ENCODE measurements at places on chromosomes 5 and 9. TPM values are rescaled to one million over a fixed set of nuclear protein-coding genes. Genes with fewer than 3 reads are reported as not detected.

GRCh38 chr5:39780347-39780746 is 355.6 kb upstream of the DAB2 start:
- no peak for ATAC-seq

DNA sequence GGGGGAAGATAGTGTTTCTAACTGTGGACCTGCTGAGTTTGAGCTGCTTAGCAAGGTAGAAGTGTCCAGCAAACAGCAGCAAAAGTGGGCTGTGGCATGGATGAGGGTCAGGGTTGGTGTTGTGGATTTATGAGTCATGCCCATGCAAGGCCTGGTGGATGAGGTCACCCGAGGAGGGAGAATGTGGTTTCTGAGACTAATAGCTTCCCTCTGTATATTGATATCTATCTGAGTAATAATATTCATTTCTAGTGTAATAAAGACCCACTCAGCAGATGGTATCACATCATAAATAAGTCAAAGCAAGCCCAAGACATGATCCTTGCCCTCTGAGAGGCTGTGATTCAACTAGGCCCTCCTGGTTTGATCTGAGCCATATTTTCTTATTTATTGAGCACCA is 597.8 kb upstream of the CLINT1 start:
- ATAC-seq, result no peak

Gene PCDHGA3
- total RNA-seq, result 1.5 TPM

Gene LCN1
- total RNA-seq, result not detected

DNA sequence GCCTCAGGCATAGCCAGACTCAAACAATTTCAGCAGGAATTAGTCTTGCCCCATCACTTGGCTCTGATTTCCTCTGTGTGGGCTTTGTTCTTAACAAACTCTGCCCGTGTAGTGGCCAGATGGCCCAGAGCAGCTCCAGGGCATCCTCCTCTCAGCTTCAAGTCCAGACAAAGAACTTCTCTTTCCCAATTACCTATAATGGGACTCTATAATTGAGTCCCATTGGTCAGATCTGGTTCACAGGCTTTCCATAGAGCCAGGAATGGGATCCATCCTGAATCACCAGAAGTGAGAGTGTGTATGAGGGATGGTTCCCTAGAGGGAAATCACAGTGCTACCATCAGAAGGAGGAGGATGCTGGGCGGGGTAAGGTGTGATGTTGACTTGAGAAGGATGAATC is 515.8 kb downstream of the KIF4B start:
- no peak for ATAC-seq

- no peak for ATAC-seq
Measured at GRCh38 chr5:148416416-148416815, 32.7 kb downstream of the FBXO38 start.

Gene ANKRD34B
- 0.29 TPM for total RNA-seq

Measured in motor neuron (in vitro differentiated cells).